ENCODE measurements at places on chromosomes 1 and 21.

DNA sequence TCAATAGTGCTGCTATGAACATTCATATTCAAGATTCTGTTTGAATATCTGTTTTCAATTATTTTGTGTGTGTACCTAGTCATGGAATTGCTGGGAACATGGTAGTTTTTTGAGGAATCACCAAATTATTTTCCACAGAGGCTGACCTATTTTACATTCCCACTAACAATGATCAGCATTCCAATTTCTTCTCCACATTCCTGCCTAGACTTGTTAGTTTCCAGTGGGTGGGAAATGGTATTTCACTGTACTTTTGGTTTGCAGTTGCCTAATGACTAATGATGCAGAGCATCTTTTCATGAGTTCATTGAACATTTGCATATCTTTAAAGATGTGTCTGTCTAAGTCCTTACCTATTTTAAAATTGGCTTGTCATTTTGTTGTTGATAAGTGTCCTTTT is 1182.6 kb upstream of the B3GALT2 start:
- no peaks in the 10 kb centered on the region for H3K36me3 ChIP-seq
- no peaks in the 10 kb centered on the region for H3K4me1 ChIP-seq
- peaks cover 5% of the 10 kb centered on the region for H3K27me3 ChIP-seq
- H3K27ac ChIP-seq, result no peak overlapping the region

- no peaks in the 10 kb centered on the region for H3K27me3 ChIP-seq
- no peaks in the 10 kb centered on the region for H3K36me3 ChIP-seq
- DNase-seq, result no peak
- H3K4me1 ChIP-seq, result no peaks in the 10 kb centered on the region
- H3K27ac ChIP-seq, result no peak overlapping the region
Observed at GRCh38 chr1:93738075-93738622, 56.5 kb upstream of the BCAR3 start.

GRCh38 chr1:221793439-221794078 is 51.7 kb upstream of the DUSP10 start:
- H3K27me3 ChIP-seq, result no peaks in the 10 kb centered on the region
- no peak overlapping the region for H3K4me3 ChIP-seq
- peaks cover 2% of the 10 kb centered on the region for H3K4me1 ChIP-seq
- H3K36me3 ChIP-seq, result no peaks in the 10 kb centered on the region

- H3K27ac ChIP-seq, result no peak overlapping the region
- H3K4me1 ChIP-seq, result no peaks in the 10 kb centered on the region
- no peak overlapping the region for H3K4me3 ChIP-seq
- H3K27me3 ChIP-seq, result peaks cover 39% of the 10 kb centered on the region
- no peak for DNase-seq
- H3K36me3 ChIP-seq, result no peaks in the 10 kb centered on the region
Observed at GRCh38 chr21:26966649-26967061, 233 bp downstream of the ADAMTS5 start.

GRCh38 chr1:121418369-121419049 is 233.7 kb downstream of the SRGAP2C start:
- DNase-seq, result no peak
- peaks cover 16% of the 10 kb centered on the region for H3K27me3 ChIP-seq
- no peak overlapping the region for H3K27ac ChIP-seq
- no peaks in the 10 kb centered on the region for H3K36me3 ChIP-seq

- DNase-seq, result no peak
- H3K27ac ChIP-seq, result no peak overlapping the region
- no peaks in the 10 kb centered on the region for H3K27me3 ChIP-seq
- H3K4me1 ChIP-seq, result no peaks in the 10 kb centered on the region
Observed at GRCh38 chr21:27761623-27762022, 794.7 kb upstream of the ADAMTS5 start.

- no peak overlapping the region for H3K27ac ChIP-seq
- H3K4me1 ChIP-seq, result peaks cover 6% of the 10 kb centered on the region
- H3K4me3 ChIP-seq, result no peak overlapping the region
- no peaks in the 10 kb centered on the region for H3K27me3 ChIP-seq
- DNase-seq, result no peak
Observed at GRCh38 chr1:67609577-67610341, 75.2 kb upstream of the GADD45A start.

GRCh38 chr1:164772635-164773034 is 213.7 kb downstream of the PBX1 start:
- H3K27me3 ChIP-seq, result peaks cover 6% of the 10 kb centered on the region
- H3K4me3 ChIP-seq, result no peak overlapping the region
- no peak overlapping the region for H3K27ac ChIP-seq
- no peaks in the 10 kb centered on the region for H3K4me1 ChIP-seq

- H3K4me3 ChIP-seq, result no peak overlapping the region
- no peaks in the 10 kb centered on the region for H3K27me3 ChIP-seq
- DNase-seq, result no peak
- H3K27ac ChIP-seq, result no peak overlapping the region
- no peaks in the 10 kb centered on the region for H3K36me3 ChIP-seq
- peaks cover 2% of the 10 kb centered on the region for H3K4me1 ChIP-seq
Observed at GRCh38 chr1:89799495-89799894, 21.3 kb upstream of the LRRC8D start.

GRCh38 chr1:71592646-71593274 is 511.9 kb upstream of the ZRANB2 start:
- no peak overlapping the region for H3K27ac ChIP-seq
- H3K4me3 ChIP-seq, result no peak overlapping the region
- DNase-seq, result no peak
- no peaks in the 10 kb centered on the region for H3K36me3 ChIP-seq

DNA sequence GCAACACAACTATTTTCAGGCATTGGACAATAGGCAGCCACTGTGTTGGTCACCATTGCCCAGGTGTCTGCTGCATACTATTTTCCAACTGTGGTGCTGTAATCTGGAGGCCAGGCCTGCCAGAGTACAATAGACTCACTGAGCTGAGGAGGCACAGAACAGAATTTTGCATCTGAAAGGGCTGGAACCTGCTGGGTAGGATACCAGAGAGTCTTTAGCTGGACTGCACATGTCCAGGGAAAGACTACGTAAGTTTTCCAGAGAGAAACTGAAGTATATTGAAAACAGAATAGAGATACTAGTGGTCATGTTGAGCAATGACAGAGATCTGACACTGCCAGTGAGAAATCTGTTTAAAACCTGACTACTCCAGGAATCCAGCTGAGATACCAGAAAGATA is 200.8 kb downstream of the RASAL2 start:
- H3K27ac ChIP-seq, result no peak overlapping the region
- no peaks in the 10 kb centered on the region for H3K4me1 ChIP-seq
- H3K36me3 ChIP-seq, result no peaks in the 10 kb centered on the region
- DNase-seq, result no peak
